ENCODE measurements at places on chromosomes 2 and 18. TPM values are rescaled to one million over a fixed set of nuclear protein-coding genes. Genes with fewer than 3 reads are reported as not detected.

- no peak for DNase-seq
These were observed 49.4 kb downstream of the PDE1A start for GRCh38 chr2:182377467-182377866.

The M1AP gene
- not detected for total RNA-seq

The ALK gene
- total RNA-seq = 0.16 TPM

GRCh38 chr2:196159221-196159892 lies 12.0 kb downstream of the STK17B start:
- DNase-seq = no peak

The ZNF804A gene
- not detected for total RNA-seq

All from right atrium auricular region (tissue), 2 donors.